ENCODE measurements at places on chromosomes 16 and 17. TPM values are rescaled to one million over a fixed set of nuclear protein-coding genes. Genes with fewer than 3 reads are reported as not detected.

GRCh38 chr16:19520861-19521331 lies 1.0 kb downstream of the GDE1 start:
- DNase-seq, result no peak

Gene MRM1
- total RNA-seq, result not detected

Gene TBC1D3E
- total RNA-seq, result not detected

DNA sequence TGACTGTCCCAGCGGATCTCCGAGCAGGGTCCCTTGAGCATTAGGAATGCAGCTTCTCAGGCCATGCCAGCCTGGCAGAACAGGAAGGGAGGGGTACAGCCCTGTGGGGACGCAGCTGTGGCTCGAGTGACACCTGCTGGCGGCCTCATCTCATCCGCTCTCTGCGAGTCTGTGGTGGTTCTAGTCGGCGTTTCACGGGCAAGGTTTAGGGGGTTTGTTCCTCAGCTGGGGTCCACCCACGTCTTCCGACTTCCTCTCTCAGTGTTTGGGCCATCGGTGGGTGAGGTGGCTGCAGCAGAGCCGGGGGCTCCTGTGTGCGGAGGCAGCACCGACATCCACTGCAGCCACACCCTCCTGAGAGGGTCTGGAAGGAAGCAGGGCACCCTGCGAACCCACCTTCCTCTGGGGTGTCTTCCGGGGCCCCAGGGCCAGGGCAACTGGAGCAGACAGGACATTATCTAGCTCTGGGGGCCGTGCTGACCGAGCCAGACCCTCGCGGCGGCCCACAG lies 33.3 kb downstream of the JPH3 start:
- peak; percentile 42 for DNase-seq

- DNase-seq, result peak; percentile 47
Observed at GRCh38 chr17:16406742-16407674, 8.4 kb upstream of the TRPV2 start.

Gene WNK4
- 0.34 TPM for total RNA-seq

Gene CTF1
- total RNA-seq, result not detected

DNA sequence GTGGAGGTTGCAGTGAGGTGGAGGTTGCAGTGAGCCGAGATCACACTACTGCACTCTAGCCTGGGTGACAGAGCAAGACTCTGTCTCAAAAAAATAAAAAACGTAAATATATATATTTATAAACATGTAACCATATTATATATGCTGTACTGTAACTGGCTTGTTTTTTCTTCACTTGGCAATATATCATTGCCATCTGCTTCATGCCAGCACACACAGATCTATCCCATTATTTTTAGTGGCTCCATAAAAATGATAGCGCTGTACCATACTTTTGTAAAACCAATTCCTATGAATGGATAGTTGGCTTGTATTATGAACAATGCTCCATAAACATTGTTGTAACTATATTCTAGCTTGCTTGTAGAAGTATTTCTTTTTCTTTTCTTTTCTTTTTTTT lies 49.5 kb downstream of the GPRC5B start:
- DNase-seq, result no peak

Gene HS3ST4
- not detected for total RNA-seq

GRCh38 chr17:6455321-6455705 lies 11.1 kb downstream of the PIMREG start:
- no peak for DNase-seq

Gene NUDT21
- total RNA-seq, result 54.7 TPM

Gene PMP22
- 104 TPM for total RNA-seq

DNA sequence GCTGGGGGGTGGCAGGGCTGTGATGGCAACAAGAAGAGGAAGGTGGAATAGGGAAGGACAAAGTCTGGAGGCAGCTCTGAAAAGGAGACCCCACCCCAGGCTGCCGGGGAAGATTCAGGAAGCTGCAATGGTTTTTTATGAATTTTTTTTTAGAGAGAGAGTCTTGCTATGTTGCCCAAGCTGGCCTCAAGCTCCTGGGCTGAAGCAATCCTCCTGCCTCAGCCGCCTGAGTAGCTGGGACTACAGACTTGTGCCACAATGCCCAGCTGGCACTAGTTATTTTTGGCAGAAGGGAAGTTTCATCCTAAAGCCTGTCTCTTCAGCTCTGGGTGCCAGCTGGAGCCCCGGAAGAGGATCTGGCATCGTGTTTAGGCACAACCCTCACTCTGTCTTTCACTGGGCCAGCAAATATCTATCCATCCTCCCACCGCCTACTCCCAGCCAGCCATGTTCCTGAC lies 1.3 kb upstream of the CES3 start:
- DNase-seq, result no peak

GRCh38 chr17:78332991-78333390 lies 26.9 kb downstream of the SOCS3 start:
- no peak for DNase-seq

DNA sequence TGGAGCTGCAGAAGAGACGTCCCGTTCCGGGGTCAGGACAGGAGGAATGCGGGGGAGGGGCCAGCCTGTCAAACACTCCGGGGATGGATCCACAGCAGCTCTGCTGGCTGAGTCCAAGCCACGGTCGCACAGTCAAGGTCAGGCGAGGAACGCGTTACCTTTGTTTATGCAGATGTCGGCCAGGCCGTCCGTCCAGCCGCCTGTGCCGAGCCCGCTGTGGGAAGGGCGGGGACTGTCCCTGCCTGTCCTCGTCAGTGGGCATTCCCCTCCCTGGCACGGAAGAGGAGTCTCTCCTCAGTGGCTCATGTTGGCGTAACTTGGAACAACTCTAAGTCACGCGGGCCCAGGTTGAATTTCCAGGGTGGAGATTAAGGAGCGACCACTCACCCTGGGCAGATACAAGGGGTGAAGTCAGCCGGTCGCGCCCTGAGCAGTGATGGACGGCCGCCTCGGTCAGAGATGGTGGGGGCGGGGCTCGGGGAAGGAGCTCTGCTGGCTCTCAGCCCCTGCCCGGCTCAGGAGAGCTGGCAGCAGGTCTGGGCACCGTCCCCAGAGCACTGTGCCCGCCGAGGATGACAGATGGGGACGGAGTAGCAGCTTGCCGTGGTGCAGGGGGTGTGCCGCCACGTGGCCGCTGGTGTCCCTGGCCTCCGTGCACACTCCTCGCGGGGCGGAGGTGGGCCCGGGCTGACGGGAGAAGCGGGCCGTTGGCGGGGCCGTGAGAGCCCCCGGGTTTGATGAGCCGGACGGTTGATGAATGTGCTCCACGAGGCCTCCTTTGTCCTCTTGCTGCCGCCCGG lies 7.3 kb downstream of the CACNA1H start:
- peak; percentile 88 for DNase-seq

Gene CA5A
- not detected for total RNA-seq

GRCh38 chr17:33560165-33560564 lies 267.1 kb upstream of the ASIC2 start:
- DNase-seq, result no peak

Gene SLC5A11
- total RNA-seq, result not detected

Gene CHST4
- total RNA-seq, result not detected

Gene CCL4
- 1.0 TPM for total RNA-seq

DNA sequence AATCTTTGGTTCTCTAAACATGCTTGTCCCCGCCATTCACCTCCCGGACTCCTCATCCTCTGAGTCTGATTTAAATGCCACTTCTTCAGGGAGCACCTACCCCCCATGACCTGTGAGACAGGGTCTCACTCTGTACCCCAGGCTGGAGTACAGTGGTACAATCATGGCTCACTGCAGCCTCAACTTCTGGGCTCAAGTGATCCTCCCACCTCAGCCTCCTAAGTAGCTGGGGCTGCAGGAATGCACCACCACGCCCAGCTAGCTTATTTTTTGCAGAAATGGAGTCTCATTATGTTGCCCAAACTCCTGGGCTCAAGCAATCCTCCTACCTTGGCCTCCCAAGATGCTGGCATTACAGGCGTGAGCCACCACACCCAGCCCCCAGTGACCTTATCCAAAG lies 12.8 kb upstream of the CPSF4L start:
- no peak for DNase-seq

Gene AURKB
- total RNA-seq, result not detected

DNA sequence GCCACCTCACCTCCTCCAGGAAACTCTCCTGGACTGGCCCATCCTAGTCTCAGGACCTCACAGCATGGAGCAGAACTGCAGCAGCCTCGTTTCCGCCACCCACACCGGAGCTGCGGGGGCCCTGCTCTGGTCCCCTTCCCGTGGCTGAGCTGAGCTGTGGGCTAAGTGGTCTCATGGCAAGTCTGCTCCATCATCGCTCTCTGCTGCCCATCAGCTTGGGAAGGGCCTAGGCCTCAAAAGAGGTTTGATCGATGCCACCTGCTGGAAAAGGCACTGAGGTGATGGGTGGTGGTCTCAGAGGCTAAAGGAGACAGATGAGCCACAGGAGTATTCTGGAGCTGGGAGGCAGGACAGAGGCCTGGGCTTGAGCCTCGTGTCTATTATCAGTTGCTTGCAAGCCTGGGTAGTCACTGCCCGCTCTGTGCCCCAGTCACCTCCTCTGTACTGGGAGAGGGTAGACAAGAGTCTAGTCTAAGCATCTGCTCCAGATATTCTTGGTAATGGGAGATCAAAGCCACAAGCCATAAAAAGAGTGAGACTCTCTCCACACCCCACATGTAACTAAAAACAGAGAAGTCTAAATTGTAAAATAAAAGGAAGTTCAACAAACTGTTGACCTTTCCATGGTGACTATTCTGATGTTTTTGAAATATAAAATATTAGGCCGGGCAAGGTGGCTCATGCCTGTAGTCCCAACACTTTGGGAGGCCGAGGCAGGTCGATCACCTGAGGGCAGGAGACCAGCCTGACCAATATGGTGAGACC lies 1.6 kb downstream of the ITGAE start:
- DNase-seq, result no peak

DNA sequence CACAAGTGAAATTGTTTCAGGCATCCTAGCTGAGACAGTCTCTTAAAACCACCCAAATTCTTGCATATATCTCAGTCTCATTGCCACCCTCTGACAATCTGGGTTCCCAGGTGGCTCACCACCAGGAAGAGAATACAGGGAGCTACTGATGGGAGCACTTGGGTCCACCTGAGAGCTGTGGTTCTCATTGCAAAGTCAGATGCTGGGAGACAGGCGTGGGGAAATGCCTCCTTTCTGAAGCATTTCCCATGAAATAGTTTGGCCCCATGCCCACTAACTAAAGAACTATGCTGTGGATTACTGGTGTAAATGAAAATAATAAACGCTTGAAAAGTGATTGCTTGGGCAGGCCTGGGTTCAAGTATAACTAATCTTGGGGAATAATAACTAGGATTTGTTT lies 70.3 kb downstream of the CMC2 start:
- DNase-seq, result no peak

Gene FLOT2
- total RNA-seq, result 31.3 TPM

GRCh38 chr16:6193718-6194117 lies 1096.1 kb upstream of the EEF2KMT start:
- DNase-seq, result no peak

Gene G6PC1
- not detected for total RNA-seq

DNA sequence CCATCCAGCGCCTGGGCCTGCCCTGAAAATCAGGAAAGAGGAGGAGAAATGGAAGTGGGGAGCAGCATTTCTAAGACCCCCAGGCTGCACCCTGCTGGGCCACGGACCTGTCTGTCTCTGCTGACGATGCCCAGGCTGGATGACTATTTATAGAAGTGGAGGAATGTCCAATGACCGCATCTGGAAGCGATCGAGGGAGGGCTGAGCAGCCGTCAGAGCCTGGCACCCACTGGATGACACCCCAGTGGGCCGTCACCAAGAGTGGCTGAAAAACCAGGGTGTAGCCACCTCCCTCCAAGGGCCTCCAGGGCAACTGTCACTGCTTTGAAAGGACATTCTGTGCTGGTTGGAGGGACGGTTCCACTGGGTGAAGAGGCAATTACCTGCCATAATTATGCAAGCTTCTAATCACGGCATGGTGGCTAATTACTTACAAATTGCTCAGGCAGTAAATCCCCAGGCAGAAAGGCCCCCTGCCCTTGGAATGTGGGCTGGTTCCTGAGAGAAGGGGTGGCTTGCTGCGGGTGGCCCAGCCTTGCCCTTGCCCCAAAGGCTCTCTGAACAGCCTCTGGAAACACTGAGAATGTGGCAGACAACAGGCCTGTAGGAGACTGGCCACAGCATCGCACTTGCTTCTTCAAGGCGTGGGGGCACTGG lies 332.1 kb downstream of the C16orf95 start:
- DNase-seq, result no peak

DNA sequence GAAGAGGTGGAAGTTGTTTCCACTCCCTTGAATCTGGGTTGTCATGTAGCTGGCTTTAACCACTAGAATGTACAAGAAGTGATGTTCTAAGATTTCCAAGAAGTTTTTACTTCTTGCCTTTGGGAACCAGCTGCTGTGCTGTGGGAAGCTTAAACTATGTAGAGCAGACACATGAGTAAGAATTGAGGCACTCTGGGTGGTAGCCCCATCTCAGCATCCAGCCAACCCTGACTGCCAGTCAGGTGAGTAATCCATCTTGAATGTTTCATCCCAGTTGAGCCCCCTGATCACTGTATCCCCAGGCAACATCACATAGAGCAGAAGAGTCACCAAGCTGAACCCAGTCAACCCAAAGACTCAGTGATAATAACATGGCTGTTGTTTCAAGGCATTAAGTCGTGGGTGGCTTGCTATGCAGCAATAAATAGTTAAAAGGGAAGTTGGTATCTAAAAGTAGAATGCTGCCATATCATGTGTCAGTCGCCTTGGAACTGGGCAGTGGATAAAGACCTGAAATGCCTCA lies 62.8 kb upstream of the GPR139 start:
- DNase-seq, result no peak

GRCh38 chr16:22035153-22035552 lies 27.2 kb downstream of the MOSMO start:
- DNase-seq, result no peak

Gene LLGL2
- 11.2 TPM for total RNA-seq

DNA sequence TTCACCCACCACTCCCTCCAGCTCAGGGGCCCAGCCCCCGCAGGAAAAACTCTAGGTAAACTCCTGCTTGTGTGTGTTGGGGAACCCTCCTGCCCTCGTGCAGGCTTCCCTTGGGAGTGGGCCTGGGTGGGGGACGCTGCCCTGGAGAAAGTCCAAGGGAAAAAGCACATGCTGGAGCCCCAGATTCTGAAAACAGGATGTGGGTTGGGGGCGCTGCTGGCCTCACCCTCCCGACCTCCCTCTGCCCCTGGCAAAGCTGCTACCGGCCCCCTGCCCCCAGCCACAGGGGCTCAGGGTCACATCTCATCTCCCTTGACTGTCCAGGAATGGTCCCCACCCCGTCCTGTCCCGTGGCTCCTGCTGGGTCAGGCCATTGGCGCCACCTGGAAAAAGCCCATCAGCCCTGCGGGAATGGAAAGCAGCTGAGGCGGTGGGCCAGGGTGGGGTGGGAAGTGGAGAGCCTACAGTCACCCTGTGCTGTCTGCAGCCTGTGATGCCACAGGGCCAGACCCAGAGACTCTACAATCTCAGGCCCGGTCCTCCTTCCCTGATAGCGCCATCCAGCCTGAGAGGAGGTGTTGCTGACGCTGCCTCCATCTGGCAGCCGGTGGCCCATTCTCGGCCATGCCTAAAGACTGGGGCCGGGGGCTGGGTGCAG lies 2.5 kb upstream of the GJD3 start:
- no peak for DNase-seq

- peak; percentile 27 for DNase-seq
Observed at GRCh38 chr16:50742576-50743200, 802 bp downstream of the CYLD start.

DNA sequence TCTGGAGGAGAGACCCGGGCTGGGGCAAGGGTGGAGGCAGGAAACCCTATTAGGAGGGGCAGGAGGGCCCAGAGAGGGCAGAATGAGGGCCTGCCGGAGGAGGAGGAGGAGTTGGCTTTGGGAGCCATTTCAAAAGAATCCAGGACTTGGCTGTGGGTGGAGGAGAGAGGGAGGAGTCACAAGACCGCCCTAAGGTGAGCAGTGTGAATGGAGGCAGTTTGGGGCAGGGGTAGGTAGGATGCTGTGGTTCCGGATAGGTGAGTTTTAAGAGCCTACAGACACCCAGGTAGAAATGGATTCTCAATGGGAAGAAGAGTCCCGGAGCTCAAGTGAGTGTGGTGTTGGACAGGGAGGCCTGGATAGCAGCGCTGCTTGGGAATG lies 80.3 kb downstream of the ARHGAP23 start:
- DNase-seq, result no peak
